Jurkat, Clone E6-1 (cell line): ENCODE measurements at places on chromosomes 1 and 21.

- DNase-seq: no peak
These were observed 56.4 kb downstream of the WDR3 start for GRCh38 chr1:117985973-117986372.

DNA sequence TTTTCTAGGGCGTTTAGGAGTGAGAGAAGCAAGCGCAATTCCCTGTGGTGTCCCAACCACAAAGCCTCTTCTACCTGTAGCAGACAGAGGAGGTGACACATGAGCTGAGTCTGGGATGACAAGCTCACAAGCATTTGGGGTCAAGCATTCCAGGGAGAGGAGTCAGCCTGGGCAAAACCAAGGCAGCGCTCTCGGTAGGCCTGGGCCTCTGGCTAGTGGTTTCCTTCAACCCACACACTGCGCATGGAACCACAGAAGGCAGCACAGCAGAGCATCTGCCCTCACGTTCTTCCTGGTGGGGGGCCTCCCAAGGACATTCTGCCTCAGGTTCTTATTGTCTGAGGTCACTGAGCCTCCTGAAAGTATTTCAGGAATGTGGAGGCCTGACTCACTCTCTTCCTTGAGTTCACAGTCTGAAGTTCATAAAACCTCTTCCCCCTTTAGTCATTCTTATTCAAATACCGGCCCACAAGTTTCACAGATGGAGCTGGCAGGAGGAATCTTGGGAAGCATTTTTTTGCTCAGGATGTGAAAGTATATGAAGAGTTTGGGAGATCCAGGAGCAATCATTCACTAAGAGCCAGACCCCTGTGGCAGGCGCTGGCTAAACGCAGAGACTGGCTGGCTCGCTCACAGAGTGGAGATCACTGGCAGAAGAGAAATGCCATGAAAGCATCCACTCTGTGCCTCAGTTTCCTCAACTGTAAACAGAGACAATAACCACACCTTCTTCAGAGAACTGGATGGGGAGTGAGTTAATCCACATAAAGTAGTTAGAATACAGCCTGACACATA lies 26.8 kb downstream of the CCN1 start:
- DNase-seq: no peak

- DNase-seq: no peak
These were observed 166.8 kb upstream of the IVNS1ABP start for GRCh38 chr1:185483664-185484450.

- no peak for DNase-seq
These were observed 138.5 kb downstream of the CLIC6 start for GRCh38 chr21:34807146-34807880.

DNA sequence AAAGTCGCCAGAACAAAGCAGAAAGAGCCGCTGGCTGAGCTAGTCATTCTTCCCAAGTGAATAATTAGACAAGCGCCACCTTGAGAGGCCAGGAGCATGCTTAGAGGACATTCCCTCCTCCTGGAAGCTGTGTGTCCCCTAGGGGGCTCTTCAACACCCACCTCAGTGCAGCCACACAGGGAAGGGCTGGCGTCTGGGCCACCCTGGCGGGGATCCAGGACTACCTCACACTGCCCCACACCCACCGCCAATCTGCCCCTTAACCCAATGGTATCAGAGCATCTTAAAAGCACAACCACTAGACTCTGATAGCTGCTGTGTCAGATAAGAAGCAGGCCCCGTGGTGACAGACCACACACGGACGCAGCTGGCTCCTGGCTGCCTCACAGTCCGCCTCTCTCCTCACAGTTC lies 24.9 kb downstream of the SETD4 start:
- no peak for DNase-seq

DNA sequence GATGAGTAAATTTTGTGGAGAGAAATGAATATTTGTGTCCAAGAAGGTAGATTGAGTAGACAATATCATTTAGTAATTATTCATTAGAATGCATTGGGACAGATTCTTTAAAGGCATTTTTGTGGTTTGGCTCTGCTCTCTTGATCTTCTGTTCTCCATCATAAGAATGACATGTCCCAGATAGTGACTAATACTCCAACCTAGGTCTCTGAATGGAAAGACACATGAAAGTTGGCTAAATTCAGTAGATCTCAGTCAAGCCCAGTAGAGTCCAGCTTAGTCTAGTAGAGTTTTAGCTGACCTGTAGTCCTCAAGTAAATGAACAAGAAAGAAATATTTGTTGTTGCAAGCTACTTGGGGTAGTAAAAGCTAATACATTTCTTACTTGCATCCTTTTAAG lies 61.8 kb upstream of the DNAH14 start:
- no peak for DNase-seq

DNA sequence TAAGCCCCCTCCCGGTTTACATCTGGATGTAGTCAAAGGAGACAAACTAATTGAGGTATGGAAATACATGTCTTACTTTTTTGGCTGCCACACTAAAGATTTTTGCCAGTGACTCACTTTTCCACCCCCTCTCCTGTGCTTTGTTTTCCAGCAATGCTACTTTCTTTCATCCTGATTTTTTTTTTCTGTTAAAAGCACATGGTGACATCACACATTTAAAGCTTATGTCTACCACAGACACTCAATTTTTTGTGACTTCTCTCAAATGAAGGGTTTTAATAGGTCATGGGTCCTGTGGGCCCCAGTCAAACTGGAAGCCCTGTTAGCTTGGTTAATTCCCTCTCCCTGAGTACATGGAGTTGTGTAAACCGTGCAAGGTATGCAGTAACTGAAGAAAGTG lies 2.2 kb downstream of the PPP1R8 start:
- no peak for DNase-seq

GRCh38 chr1:180953291-180954004 lies 40.8 kb downstream of the KIAA1614 start:
- no peak for DNase-seq

DNA sequence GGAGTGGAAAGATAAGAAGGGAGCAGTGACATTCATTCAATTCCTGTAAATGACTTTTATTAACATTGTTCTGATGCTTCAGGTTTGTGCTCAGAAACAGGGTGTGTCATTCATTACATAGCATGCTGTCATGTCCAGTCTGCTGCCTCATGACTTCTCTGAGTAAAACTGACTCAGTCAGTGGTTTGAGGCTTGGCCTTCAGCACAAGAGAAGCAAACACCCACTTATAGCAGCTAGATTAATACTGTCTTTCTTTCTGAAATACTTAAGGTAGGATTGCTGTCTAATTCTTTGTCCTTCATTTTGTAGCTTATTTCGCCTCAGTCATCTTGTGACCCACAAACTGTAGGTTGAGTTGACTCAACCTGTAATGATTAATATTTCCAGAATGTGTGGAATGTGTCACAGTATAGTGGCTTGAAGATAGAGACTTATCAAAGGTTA lies 32.9 kb downstream of the RASAL2 start:
- DNase-seq: no peak

DNA sequence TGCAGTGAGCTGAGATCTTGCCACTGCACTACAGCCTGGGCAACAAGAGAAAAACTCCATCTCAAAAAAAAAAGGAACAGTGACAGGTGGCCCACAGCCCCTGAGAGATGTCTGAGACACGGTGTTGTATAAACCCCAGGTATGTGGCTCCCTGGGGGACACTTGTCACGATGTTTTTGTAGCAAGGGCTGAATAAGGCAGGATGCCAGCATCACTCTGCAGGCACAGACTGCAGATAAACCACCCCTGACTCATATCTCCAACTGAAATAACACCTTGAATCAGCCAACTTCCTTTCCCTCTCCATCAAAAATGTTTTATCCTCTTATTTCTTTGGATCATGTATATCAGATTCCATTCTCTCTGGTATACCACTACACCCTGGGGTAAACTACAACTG lies 52.5 kb downstream of the NMNAT2 start:
- DNase-seq: no peak

DNA sequence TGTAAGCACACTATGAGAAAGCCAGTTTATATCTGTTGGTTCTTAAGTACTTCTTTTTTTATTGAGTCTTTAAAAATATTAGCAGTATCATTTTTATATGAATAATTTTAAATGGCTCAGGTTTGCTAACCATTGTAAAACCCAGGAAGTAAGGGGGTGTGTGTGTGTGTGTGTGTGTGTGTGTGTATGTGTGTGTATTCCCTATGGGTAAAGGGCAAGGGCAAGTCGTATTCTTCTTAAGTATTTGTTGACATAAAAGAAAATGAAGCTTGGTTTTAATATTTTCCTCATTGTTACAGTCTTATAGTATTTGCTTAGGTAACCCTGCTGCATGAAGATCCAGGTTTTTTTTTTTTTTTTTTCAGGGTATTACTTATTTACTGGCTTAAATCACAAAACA lies 495.0 kb upstream of the B3GALT2 start:
- DNase-seq: no peak

GRCh38 chr1:208117409-208117808 lies 126.8 kb downstream of the PLXNA2 start:
- no peak for DNase-seq

- DNase-seq: no peak
These were observed 4.3 kb downstream of the MEF2D start for GRCh38 chr1:156496211-156496761.

GRCh38 chr1:93603601-93604000 lies 78.0 kb downstream of the BCAR3 start:
- no peak for DNase-seq

DNA sequence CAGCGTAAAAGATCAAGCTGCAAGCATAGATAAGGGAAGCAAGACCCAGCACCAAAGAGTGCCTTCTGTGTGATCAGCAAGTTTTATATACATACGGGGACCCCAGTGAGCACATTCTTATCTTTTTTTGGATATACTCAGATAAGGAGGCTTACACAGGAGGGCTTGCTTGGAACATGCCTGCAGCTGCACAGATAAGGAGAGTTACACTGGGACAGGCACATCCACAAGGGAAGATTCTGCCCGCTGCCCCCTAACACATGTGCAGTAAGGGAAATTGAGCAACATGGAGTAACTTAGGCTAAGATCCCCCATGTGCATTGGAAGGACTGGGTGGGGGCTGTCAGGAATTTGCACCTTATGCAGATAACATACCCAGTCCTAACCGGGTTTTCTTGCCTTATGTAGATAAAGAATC lies 1334.8 kb downstream of the MRPL39 start:
- DNase-seq: no peak

GRCh38 chr21:38800924-38801744 lies 4.6 kb upstream of the ETS2 start:
- DNase-seq: no peak

GRCh38 chr1:172801771-172802322 lies 142.9 kb downstream of the FASLG start:
- DNase-seq: no peak

- DNase-seq: peak; percentile 93
These were observed 31.7 kb upstream of the KHDRBS1 start for GRCh38 chr1:31981972-31982371.

GRCh38 chr1:109478806-109479205 lies 4.9 kb upstream of the ATXN7L2 start:
- no peak for DNase-seq

- no peak for DNase-seq
These were observed 325.6 kb downstream of the TTLL7 start for GRCh38 chr1:83673312-83673711.

DNA sequence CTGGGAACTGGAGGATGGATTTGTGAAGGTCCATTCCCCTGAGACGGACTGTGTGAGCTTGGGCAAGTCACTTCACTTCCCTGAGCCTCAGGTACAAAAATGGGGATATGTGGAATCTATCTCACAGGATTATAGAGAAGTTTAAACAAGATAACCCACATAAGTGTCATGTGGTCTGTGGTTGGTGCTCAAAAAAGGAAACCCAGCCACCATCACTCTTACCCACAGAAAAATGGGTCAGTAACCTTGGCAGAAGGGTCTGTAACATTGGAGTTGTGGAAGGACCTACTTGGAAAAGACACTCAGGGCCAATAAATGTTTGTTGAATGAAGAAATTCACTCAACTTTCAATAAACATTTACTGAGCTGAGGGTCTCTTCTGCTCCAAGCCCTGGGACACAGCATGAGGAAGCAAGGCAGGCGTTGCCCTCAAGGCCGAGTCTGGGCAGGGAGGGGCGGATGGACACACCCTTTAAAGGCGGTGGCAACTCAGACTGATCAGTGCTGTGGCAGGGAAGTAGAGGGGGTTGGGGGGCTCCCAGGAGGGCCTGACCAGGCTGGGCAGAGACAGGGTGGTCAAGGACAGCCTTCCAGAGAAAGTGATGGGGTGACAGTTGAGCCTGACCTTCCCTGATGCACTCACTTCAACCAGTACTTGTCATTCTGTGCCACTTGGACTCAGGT lies 66.7 kb upstream of the ACOT11 start:
- DNase-seq: no peak

DNA sequence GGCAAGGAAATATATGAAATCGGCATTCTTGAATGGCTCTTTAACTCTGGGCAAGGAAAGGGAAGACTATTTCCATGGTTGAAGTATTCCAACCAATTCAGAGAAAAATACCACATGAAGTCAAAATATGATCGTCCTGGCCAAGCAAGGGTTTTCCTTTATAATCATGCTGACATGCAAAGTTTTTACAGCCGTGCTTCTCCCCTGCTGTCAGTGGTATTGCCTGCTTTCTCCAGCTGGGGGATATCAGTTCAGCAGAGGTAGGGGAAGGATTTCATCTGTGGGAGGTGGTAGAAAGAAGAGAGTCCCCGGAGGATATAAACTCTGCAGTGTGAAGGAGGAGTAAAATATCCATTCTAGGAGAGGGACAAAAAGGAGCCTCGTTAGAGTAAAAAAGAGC lies 322.8 kb downstream of the PAPPA2 start:
- DNase-seq: no peak

DNA sequence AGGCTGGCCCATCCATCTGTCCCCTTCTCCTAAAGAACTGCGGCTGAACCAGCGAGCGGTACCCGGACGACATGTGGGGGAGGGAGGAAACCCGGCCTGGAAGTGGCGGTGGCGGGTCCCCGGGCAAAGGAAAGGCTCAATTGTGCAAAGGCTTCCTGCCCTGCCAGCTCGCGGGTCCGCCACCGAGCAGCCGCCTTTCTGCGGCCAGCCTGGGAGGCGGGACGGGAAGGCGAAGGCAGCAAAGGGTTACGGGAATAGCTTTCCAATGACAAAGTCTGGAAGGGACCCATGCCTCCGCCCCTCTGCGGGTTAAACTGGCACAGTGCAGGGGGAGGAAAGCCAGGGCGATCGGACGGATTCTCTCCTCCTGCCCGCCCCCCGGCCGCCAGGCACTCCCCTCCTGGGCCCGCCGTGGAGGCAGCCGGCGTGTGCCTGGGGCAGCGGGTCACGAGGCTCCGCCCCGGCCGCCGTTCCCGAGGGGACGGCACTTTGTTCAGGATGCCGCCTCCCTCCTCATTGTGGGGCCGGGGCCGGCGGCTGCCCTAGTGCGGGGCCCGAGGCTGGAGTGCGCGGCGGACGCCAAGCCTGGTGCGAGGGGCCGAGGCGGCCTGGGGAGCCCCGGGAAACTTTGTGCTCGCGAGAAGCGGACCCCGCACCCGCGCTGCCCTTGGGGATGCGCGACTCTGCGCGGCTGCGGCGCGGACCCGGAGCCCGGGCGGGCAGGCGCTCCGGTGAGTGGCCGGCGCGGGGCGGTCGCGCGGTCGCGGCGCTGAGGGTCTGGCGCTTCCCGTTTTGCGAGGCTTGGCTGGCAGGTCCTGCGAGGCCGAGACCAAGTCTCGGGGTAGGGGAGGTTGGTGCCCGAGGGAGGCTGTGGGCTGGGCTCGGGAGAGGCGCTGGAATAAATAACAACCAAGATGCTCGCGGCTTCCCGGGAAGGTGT lies at the start of gene NAV1:
Gene NAV1 (plus strand): TSS at position 516 of the 940 bp plus-strand sequence. CDS start 83,758 bp downstream, outside the sequence.
- DNase-seq: no peak

GRCh38 chr21:29639366-29640079 lies 300.3 kb downstream of the GRIK1 start:
- DNase-seq: no peak

GRCh38 chr1:16042096-16042495 lies 1.5 kb upstream of the CLCNKB start:
- no peak for DNase-seq

GRCh38 chr1:117580436-117580835 lies 25.4 kb upstream of the TENT5C start:
- no peak for DNase-seq

- no peak for DNase-seq
These were observed 86.1 kb downstream of the VPS26C start for GRCh38 chr21:37181059-37181458.
